H54 (cell line): ENCODE measurements at places on chromosomes 11 and 22.
A peak's percentile ranks its signal among the peaks of the same experiment; 100 is the strongest.

GRCh38 chr11:68956547-68957254, 24.1 kb downstream of the MRGPRD start:
- no peak for DNase-seq

GRCh38 chr11:57330029-57330428, 5.3 kb upstream of the TNKS1BP1 start:
- DNase-seq, result no peak

GRCh38 chr11:113681282-113681681, 24.8 kb downstream of the TMPRSS5 start:
- DNase-seq, result no peak

DNA sequence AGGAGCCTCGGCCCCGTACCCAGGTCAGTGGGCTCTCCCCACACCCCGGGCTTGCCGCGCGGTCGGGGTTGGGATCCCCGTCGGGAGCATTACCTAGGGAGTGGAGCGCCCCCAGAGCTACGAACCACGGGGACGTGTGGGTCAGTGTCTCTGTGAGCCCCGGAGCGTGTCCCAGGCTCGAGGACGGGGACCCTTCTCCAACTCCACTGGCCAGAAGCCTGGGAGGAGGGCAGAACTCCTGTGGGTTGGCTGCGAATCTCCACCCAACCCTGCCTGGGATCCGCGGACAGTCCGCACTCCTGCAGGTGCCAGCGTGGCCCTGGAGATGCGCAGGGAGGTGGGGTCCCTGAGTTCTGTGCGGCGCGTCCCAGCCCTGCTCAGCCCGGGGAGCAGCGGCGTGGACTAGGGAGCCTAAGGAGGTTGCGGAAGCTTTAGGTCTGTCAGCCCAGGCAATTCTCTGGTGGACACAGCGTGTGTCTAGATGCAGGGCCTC, 346 bp downstream of the PPFIBP2 start:
- DNase-seq, result no peak

DNA sequence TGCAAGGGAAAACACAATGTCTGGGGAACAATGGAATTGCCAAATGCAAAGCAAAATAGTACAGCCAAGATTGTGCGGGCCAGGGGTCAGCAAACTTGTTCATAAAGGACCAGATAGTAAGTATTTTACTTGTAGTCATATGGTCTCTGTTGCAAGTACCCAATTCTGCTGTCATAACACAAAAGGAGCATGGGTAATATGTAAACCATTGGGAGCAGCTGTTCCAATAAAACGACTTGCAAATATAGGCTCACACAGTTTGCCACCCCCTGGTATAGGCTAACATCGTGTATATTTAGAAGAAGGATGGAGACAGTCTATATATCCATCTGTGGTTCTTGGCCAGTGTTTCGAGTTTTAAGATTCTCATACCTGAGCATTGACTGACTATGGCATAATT, 15.6 kb downstream of the SDHAF2 start:
- DNase-seq, result no peak

- DNase-seq, result no peak
Measured at GRCh38 chr11:76589964-76590950, 80.3 kb downstream of the LRRC32 start.

DNA sequence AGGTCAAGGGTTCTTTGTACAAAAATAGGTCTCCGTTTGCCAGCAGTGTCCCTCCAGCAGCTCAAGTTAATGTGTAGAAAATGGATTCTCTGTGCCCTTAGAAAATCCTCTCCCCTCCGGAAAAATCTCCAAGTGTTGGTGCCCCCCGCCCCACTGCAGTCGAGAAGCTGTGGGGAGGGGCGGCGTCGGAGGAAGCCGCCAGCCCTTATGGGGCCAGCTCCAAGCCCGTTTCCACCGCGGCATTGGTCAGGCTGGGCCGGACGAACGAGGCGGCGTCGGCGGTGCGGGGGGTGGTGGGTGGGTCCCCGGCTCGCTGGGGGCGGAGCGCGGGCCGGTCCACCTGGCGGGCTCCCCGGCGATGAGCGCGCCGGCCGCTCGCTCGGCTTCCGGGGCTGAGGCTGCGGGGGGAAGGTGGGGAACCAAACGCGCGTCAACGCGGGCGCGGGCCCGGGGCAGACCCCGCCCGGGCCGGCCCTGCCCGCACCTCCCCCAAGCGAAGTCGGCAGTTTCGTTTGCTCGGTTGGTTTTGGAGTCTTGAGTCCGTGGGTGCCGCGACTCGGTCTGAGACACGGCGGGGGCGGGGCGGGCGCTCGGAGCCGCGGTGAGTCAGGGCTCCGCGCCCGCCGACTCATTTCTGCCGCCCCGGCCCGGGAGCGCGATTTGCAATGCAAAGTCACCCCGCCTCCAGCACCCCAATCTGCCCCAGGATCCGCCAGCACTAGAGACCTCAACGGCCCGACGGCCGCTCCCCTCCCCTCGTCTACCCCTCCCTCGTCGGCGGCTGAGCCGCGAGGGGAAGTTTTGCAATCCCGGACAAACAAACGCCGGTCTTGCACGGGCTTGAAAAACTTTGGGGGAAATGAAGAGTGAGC, 1.4 kb downstream of the ASCL2 start:
- peak; percentile 51 for DNase-seq

- no peak for DNase-seq
Measured at GRCh38 chr11:65435411-65435931, 12.9 kb downstream of the NEAT1 start.

DNA sequence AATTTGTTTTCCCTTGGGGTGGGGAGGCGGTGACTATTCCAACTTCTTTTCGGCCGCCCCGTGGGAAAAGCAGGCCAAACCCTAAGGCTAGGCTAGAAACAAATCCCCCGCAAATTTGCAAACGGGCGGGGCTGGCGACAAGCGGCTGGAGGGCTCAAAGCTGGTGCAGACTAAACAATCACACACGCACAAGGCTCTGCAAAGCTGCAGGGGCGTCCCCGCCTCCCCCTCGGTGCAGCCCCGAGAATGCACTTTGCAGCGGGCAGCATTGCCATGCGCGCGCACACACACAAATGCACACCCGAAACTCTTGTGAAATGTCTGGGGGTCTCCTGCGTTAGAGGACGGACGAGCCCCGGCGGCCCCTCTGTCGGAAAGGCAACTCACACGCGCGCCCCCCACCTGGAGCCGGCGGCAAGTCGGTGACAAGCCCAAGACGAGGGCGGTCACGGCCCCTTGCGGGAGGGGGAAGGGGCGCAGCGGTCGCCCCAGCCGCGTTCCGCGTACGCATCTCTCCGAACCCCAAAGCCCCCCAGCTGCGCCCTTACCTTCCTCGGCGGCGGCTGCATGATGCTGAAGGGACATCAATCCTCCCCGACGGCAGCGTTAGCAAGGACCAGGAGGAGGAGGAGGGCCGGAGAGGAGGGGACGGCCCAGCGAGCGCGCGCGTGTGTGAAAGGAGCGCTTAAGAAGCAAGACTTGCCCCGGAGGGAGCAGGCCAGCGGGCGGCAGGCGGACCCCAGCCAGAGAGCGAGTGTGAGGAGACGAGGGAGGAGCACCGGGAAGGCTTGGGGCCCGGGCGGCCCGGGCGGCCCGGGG, 600 bp downstream of the FCHSD2 start:
- peak; percentile 62 for DNase-seq

- DNase-seq, result no peak
Measured at GRCh38 chr11:127103586-127104388, 103.2 kb upstream of the KIRREL3 start.

DNA sequence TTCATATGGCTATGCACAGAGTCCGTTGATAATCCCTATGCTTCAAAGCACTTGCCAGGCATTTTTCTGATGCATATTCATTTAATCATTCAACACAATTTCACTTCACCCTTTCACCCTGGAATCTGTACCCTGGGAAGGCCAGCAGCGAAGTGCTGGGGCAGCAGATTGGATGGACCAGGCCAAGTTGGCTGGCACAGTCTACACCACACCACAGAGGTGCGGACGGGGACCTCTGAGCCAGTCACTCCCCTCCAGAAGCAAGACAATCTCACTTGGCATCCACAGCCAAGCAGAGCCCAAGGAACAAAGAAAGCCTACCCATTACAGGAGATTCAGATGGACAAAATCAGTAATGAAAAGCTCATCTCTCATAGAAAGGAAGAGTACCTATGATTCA, 130.2 kb downstream of the GALNT18 start:
- no peak for DNase-seq

GRCh38 chr11:47606731-47607130, 12.5 kb upstream of the C1QTNF4 start:
- DNase-seq, result no peak

- DNase-seq, result no peak
Measured at GRCh38 chr11:60280412-60280811, at the start of gene MS4A4A. MS4A4A (plus strand) TSS chr11:60280666; CDS start chr11:60280676, 10 bp downstream.

- no peak for DNase-seq
Measured at GRCh38 chr11:68142441-68143309, 21.5 kb upstream of the CHKA start.

GRCh38 chr11:12981676-12982522, 27.2 kb upstream of the RASSF10 start:
- no peak for DNase-seq

GRCh38 chr11:101010899-101011298, 118.7 kb downstream of the PGR start:
- DNase-seq, result no peak

DNA sequence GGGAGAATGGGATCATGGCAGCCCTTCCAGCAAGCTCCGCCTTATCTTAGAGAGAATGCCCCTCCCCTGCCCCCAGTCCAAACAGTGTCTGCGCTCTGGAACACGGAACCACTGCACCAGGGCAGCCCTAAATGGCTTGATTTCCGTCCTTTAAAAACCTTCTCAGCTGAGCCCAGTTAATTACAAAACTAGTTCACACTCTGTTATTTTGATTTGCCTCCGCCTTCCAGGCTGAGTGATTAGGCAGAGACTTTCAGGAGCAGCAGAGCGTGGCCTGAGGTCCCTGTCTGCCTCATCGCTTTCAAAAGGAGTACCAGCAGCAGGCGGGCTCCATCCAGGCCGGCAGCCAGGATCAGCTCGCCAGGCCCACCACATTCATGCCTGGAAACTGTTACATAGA, 313.0 kb downstream of the BRD1 start:
- no peak for DNase-seq

- no peak for DNase-seq
Measured at GRCh38 chr11:122633219-122633829, 22.2 kb upstream of the UBASH3B start.

GRCh38 chr22:50536226-50536625, 6.4 kb upstream of the TYMP start:
- no peak for DNase-seq

DNA sequence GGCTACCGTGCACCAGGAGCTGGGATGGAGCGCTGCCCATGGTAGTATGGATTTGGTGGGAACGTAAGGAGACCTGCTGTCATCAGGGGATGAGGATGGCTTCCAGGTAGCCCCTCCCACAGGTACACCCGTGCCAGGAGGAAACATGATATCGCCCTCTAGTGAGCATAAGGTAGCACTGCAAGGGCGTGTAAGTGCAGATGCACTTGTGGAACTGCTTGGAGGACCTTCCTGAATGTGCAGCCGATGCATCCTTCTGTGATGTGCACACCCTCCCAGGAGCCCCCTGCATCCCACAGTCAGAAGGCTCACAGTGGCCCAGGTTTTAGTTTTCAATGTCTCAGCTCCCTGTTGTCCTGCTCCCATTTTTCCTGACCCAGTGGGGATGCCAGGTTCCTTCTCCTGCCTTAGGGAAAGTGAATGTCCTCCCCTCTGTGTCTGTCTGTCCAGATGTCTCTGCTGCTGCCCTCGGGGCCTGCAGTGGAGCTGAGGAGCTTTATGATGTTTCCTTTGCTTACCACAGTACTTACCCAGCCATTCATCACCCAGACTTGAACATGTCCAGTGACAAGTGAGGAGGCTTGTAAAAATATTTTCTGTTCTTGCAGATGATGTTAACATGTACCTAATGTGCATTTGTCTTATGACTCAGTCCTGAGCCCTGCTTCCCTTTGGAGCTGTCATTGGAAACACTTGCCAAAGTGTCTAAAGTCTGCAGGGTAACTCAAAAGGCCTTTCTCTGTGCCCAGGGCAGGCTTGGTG, 49.2 kb downstream of the DBX1 start:
- DNase-seq, result peak; percentile 38

- no peak for DNase-seq
Measured at GRCh38 chr11:107679255-107680024, 32.4 kb downstream of the SLN start.

- DNase-seq, result no peak
Measured at GRCh38 chr11:122917311-122917710, 34.8 kb downstream of the JHY start.

DNA sequence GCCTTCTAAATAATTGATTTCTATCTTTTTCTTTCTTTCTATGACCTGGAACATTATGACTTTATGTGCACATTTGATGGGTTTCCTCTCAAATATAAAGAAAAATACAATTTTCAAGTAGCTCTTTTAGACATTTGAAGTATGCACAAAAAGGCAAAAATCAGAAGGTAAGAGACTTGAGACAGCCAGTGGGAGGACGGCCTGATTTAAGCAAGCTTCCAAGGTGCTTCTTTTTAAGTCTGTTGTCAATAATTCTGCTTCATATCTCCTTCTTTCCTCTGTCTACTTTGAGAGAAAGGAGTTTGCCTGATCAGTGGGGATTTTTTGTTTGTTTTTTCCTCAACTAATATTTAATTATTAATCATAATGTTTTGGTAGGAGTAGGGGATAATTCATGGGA, 188.2 kb upstream of the ARHGAP20 start:
- DNase-seq, result no peak

DNA sequence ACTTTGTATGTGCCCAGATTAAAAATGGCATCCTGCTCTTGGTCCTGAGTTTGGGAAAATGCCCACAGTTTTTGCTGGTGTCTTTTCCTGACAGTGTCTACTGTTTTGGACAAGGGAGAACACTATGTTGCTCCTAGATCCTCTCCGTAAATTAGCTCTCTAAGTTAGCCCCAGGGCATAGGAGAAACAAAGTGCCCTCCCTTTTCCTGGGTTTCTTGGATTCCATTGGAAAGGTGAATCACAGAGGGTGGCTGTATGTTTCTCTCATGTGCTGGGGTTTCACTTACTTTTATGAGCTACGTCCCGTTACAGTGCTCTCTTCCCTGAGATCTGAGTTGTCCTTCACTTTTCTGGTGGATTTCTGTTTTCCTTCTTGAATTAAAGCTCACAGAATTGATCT, 782.8 kb downstream of the CNTN5 start:
- no peak for DNase-seq

DNA sequence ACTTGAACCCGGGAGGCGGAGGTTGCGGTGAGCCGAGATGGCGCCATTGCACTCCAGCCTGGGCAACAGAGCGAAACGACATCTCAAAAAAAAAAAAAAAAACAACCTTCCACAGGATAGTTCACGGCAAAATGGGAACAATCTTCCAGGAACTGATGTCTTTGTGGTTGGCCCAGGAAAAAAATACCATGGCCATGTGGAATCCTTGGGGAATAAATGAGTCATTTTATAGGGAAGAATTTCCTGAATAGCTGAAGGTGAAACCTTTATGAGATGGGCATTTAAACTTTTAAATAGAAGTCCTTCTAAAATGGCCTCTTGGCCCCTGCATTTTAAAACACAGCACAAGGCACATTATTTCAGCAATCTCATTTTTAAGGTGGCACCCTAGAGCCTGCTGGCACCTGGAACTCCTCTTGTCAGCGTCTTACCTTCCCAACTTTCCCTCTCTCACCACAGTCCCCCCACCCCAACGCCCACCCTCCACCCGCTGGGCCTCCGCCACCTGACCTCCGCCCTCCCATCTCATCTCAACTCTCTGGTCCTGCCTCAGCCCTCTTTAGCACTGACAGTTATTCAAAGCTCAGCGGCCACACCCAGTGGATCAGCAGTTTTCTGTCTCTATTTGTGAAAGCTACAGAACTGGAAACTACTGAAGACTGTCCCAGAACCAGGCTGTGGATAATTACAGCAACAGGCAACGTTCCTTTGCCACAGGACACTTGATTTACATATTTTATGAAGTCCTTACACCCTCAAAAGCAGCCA, 43.1 kb downstream of the SCGB1A1 start:
- peak; percentile 42 for DNase-seq

GRCh38 chr11:16863389-16863788, 124.9 kb downstream of the C11orf58 start:
- no peak for DNase-seq
